Activated CD4-positive, alpha-beta T cell treated with anti-CD3 and anti-CD28 coated beads, Interleukin-2, amount 10 ng/mL, durations not matched to agents 7 days and 5 days (primary cell): ENCODE measurements at places on chromosomes 3 and 15. TPM values are rescaled to one million over a fixed set of nuclear protein-coding genes. Genes with fewer than 3 reads are reported as not detected.

GRCh38 chr3:38610934-38611333 is 38.6 kb downstream of the SCN5A start:
- H3K36me3 ChIP-seq: no peaks in the 10 kb centered on the region
- no peak for DNase-seq
- no peak overlapping the region for H3K27ac ChIP-seq
- no peaks in the 10 kb centered on the region for H3K4me1 ChIP-seq
- H3K27me3 ChIP-seq: no peaks in the 10 kb centered on the region
- no peak overlapping the region for H3K4me3 ChIP-seq

- no peaks in the 10 kb centered on the region for H3K36me3 ChIP-seq
- H3K27me3 ChIP-seq: no peaks in the 10 kb centered on the region
- H3K27ac ChIP-seq: no peak overlapping the region
- no peak for DNase-seq
- H3K4me1 ChIP-seq: no peaks in the 10 kb centered on the region
Measured at GRCh38 chr3:80733522-80734176, 965.9 kb upstream of the ROBO1 start.

- no peak for DNase-seq
- H3K4me1 ChIP-seq: peaks cover 14% of the 10 kb centered on the region
- H3K4me3 ChIP-seq: no peak overlapping the region
- H3K27me3 ChIP-seq: no peaks in the 10 kb centered on the region
- no peak overlapping the region for H3K27ac ChIP-seq
Measured at GRCh38 chr15:65056106-65056505, 10.9 kb downstream of the SLC51B start.

DNA sequence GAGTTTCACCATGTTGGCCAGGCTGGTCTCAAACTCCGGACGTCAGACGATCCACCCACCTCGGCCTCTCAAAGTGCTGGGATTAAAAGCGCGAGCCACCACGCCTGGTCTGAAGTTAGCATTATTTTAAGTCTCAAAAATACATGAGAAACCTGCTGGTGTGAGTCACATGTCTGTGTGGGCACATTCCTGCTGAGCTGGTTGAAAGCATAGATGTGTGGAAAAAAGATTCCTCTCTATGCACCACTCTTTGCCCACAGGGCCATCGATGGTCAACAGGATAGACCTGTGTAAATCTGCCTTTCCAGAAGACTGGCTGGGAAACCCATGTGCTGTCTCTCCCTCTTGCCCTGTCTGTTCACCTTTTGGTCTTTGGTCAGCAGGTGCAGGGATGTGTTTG is 63.5 kb downstream of the CHRD start:
- DNase-seq: no peak
- H3K36me3 ChIP-seq: no peaks in the 10 kb centered on the region
- H3K27ac ChIP-seq: no peak overlapping the region
- no peak overlapping the region for H3K4me3 ChIP-seq

DNA sequence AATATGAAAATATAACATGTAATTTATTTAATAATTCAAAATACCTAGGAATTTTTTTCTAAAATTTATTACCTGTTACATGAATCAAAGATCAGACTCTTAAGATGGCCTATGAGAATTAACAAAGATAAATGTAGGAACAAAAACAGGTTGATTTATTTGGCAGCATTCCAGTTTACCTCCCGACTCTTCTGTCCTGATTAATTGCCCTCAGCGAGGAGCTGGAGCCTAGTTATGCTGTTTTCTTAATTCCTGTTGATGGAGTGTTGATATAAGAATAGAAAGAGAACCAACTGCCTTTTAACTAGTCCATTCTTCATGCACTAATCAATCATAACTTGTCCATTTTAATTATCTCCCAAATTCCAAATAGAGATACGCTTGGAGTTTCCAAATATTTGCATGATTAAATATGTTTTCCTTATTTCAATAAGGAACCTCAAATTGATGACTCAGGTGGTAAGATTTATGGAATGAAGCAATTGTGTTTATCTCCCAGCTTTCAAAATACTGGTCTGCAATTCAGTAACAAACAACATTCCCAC is 10.6 kb upstream of the CPB1 start:
- no peak overlapping the region for H3K4me3 ChIP-seq
- no peak overlapping the region for H3K27ac ChIP-seq
- no peaks in the 10 kb centered on the region for H3K27me3 ChIP-seq
- no peaks in the 10 kb centered on the region for H3K4me1 ChIP-seq

DNA sequence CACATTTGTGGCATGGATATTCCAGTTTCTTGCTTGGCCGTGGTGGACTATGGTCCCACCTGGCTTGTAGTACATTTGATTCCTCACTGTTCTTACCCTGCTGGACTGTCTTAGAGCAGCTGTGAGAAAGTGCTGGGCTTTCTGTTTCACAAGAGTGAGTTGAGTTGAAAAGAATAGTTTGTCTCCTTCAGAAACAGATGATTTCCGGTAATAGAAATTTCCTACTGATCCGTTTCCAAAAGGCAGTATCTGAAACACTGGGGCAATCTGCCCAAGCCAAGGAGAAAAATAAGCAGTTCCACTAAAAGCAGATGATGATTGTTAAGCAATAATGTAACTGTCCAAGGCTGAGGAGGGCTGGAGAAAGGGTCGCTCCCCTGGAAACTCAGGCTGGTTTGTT is 96.0 kb downstream of the SUCLG2 start:
- no peaks in the 10 kb centered on the region for H3K27me3 ChIP-seq
- H3K4me1 ChIP-seq: no peaks in the 10 kb centered on the region
- H3K36me3 ChIP-seq: peaks cover 57% of the 10 kb centered on the region
- H3K4me3 ChIP-seq: no peak overlapping the region
- DNase-seq: no peak

DNA sequence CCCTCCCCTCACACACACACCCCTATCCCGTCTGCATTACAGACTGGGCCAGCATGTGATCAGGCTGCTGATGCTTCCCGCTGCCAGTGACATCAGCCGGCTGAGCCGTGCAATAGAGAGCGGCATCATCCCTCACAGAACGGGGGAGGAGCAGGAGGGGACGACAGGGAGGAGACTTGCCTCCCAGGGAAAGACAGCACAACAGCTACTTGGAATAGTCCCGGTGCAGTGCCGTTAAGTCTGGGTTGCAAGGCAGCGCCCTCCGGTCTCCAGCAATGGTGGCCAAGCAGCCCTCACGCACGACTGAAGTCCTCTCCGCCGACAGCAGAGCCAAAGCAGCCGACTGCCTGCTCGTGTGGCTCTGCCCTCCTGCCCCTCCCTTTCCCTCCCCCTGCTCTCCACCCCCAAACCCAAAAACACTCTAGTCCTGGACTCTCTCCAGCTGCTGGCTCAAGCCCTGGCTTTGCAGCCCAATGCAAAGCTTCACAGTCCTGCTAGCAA is 31.5 kb upstream of the RPS17 start:
- DNase-seq: no peak
- H3K4me3 ChIP-seq: no peak overlapping the region
- no peak overlapping the region for H3K27ac ChIP-seq
- peaks cover 25% of the 10 kb centered on the region for H3K27me3 ChIP-seq
- no peaks in the 10 kb centered on the region for H3K36me3 ChIP-seq

DNA sequence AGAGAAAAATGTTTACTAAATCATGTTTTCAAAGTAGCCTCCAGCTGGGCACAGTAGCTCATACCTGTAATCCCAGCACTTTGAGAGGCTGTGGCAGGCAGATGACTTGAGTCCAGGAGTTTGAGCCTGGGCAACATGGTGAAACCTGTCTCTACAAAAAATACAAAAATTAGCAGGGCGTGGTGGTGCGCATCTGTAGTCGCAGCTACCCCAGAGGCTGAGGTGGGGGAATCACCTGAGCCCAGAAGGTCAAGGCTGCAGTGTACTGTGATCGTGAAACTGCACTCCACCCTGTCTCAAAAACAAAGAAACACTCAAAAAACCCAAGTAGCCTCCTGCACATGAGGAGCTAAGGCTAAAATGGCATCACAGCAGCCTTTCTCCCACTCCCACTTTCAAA is 1.6 kb upstream of the PPIB start:
- DNase-seq: no peak
- peak overlapping the region; percentile 98 for H3K27ac ChIP-seq
- peak overlapping the region; percentile 32 for H3K4me3 ChIP-seq
- peaks cover 43% of the 10 kb centered on the region for H3K4me1 ChIP-seq
- H3K36me3 ChIP-seq: peaks cover 21% of the 10 kb centered on the region

- DNase-seq: no peak
- no peaks in the 10 kb centered on the region for H3K27me3 ChIP-seq
- no peak overlapping the region for H3K27ac ChIP-seq
- H3K4me1 ChIP-seq: peaks cover 77% of the 10 kb centered on the region
- H3K36me3 ChIP-seq: peaks cover 74% of the 10 kb centered on the region
- no peak overlapping the region for H3K4me3 ChIP-seq
Measured at GRCh38 chr15:31374986-31375385, 48.4 kb downstream of the KLF13 start.

SV2B gene
- 0.02 TPM for total RNA-seq

MUC4 gene
- under 0.01 TPM for total RNA-seq

ASB14 gene
- total RNA-seq: not detected
